ENCODE measurements at places on chromosomes 5 and 9.

DNA sequence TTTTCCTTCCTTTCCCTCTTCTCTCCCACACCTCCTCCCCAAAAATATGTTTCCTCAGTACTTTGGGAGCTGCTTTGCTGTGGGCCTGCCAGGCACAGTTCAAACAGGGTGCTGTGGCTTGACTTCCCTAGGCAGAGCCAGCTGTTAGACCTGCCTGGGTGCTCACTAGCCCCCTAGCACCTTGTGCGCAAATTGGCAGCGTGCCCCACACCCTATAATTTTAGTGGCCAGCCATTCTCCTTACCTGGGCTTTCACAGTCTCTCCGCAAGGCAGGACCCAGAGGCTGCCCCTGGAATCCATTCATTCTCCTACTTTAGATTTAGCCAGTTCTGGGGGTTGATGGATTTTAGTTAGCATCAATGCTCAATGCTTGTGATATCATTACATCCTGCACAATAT, 72.3 kb downstream of the ANGPTL2 start:
- no peak for DNase-seq

DNA sequence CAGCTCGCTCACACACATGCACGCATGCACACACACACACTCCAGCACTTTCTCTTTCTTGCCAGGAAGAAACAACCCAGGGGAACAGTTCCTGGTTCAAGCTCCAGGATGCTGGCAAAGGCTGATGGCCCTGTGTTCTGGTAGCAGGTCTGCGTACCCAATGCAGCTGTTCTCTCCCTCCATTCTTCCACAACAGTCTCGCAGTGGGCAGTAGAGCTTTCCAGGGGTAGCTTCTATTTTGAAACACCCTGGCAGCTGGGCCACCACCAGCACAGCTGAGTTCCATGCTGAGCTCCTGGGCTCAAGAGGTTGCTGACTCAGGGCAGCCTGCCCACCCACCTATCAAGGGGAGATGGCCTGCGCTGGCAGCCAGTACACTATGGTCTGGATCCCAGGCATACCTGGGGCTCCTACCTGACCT, 4.7 kb downstream of the VDAC1 start:
- no peak for DNase-seq

DNA sequence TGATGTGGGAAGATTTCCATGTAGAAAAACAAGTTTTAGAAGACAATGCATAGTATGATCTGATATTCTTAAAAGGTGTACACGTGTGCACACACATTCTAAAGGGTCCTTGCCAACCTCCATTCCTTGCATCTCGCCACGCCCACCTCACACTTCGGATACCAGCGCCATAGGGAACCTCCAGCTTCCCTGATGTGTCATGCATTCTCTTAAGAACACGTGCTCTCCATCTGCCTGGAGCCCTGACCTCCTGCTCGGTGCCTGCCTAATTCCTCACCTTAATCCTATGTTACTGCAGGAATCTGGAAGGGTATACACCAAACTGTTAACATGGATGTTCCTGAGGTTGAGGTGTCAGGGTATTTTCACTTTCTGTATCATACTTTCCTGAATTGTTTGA, 63.1 kb downstream of the PTCD2 start:
- no peak for DNase-seq

- no peak for DNase-seq
These were observed 29.1 kb downstream of the JADE2 start for GRCh38 chr5:134554319-134555222.
